ENCODE measurements at places on chromosomes 7 and 10. TPM values are rescaled to one million over a fixed set of nuclear protein-coding genes. Genes with fewer than 3 reads are reported as not detected.
A peak's percentile ranks its signal among the peaks of the same experiment; 100 is the strongest.

- no peak for DNase-seq
These were observed 6.2 kb downstream of the STK17A start for GRCh38 chr7:43589133-43589478.

DNA sequence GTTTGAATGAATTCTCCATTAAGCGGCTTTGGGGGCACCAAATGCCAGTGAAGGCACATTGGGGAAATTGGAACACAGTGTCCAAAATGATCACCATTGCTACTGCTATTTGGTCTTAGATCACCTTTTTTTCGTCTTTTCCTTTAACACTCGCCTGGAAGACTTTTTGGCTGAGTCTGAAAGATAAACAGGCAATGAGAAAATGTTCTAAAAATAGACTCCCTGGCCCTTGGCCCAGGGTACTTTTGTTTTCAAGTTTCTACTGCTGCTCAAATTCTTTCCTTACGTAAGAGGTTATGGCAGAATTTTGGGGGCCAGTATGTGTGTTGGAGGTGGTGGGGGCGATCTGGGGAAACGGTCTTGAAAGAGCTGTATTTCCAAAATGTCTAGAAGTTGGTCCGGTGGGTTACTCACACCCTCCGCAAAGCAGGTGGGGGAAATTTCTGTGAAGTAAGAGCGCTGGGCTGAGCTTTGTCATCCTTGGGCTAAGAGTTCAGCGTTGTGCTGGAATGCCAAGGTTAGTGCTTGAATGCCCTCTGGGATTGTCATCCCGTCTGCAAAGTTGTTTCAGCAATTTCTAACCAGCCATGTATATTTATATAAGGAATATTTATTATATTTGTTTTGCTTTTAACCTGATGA, 1.3 kb upstream of the ITPRIP start:
- no peak for DNase-seq

DNA sequence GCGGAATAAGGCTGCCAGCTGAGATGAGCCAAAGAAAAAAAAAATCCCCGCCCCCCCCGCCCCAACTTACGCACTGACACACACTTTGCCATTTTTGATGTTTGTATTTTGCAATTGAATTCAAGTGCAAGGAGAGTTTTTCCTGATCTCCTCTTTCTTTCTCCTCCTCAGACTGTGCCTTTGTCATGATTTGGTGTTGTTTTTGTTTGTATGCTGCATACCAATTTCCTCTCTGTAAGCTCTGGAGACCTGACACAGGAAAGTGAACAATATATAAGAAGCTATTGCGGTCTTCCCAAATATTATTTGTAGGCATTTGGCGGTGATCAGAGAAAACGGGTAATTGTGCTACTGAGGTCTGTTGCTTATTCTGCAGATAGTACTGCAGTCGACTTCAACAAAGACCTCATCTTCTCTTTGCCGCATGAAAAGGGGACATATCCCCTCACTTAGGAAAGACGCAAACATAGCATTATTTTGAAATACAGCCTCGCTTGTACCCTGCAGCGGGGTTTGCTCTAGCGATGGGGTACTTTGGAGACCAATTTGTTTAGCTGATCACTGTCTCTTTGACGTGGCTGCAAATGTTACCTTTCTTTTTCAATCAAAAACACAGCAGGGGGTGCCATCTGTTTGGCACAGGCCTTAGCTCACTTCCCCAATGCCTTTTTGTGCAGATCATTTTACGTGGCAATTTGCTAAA, 206.6 kb downstream of the SKAP2 start:
- DNase-seq: no peak

DNA sequence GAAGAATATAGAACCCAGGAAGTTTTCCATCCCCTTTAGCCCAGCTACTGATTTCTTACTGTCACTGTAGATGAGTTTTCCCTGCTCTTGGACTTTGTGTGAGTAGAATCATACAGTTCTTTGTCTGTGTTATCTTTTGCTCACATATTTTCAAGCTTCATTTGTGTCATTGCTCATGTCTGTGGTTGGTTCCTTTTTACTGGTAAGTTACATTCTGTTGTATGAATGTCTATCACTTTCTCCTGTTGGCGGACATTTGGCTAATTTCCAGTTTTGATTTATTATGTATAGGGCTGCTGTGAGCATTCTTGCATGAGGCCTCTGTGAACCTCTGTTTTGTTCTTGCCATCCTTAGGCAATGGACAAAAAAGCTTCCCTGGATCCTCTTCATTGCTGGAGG, 5.3 kb downstream of the GLRX3 start:
- no peak for DNase-seq

DNA sequence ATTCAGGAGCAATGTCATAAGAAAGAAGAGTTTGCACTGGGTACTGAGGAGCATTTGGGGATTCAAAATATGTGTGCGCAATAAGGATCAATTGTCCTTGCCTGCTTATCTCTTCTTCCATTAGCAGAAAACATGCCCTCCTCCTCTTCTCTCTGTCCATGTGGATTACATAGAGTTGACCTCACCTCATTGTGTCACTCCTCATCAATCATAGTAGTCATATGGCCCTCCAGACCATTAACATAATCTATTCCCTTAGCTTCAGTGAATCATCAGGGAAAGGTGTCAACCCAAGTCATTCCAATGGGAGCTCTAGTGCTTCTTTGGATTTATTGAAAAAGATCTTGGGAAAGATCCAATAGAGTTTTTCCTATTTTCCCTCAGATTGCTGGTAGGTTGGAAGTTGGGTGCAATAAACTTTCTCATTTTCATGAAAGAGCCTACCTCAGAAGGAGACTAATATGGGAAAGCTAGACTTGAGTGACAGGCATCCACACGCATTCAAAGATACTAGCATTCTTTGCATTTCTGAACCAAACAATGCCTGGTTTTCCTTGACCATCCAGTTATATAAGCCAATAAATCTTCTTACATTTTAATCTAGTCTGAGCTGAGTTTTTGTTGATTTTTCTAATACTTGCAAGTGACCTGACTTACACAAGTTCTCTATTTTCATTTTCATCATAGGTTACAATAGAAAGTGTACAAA, 71.5 kb upstream of the FAM13C start:
- DNase-seq: no peak

GRCh38 chr7:51295440-51296245, 21.0 kb downstream of the COBL start:
- DNase-seq: no peak

- no peak for DNase-seq
These were observed 74.1 kb upstream of the PARD3 start for GRCh38 chr10:34889004-34889869.

DNA sequence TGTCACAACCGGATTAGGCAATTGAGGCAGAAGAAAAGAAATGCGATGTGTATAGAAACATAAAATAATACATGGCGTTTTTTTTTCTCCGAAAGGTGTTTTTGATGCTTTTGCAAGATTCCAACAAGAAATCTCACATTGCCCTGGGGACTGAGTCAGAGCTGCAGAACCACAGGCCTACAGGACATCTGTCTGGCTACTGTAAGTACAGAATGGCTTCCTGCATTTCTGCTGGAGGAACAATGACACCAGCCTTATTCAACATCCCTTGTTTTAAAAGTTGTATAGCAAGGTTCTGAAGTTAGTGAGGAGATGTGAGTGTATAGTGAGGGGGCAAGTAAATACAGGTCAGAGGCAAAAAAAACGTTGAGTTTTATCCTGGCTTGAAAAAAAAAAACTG, 256.4 kb downstream of the ABCA13 start:
- DNase-seq: no peak

DNA sequence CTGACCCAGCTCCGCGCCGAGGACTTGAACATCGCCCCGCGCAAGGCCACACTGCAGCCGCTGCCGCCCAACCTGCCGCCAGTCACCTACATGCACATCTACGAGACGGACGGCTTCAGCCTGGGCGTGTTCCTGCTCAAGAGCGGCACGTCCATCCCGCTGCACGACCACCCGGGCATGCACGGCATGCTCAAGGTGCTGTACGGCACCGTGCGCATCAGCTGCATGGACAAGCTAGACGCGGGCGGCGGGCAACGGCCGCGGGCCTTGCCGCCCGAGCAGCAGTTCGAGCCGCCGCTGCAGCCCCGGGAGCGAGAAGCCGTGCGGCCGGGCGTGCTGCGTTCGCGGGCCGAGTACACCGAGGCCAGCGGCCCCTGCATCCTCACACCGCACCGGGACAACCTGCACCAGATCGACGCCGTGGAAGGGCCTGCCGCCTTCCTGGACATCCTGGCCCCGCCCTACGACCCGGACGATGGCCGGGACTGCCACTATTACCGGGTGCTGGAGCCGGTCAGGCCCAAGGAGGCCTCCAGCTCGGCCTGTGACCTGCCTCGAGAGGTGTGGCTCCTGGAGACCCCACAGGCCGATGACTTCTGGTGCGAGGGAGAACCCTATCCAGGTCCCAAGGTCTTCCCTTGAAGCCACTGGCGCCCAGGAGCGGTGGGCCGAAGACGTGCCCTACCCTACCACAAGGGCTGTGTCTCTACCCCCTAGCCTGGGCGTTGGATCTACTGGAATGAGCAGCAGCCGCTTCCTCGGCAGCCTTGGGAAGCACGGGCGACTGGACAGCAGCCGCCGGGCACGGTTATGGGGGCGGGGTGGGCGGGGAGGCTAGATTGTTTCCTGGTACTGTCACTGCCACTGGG, 945 bp downstream of the ADO start:
- peak; percentile 51 for DNase-seq

- DNase-seq: no peak
These were observed 2.1 kb downstream of the ADD3 start for GRCh38 chr10:110009736-110010475.

DNA sequence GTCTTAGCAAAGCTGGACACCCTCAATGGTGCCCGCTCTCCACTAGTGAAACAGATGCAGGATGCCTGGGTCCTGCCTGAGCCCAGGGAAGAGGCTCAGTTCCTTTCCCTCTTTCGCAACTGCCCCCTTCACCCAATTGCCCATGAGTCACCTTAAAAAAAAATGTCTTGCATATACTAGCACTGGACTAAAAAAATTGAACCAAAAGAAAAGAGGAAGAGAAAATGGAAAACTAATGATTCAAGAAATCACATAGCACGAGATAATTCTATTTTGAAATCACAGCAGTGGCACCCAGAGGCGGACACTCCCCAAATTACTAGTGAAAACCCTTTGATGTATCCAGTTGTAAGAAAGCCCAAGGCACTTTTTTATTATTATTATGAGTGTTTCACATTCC, 972.5 kb downstream of the LRMDA start:
- no peak for DNase-seq

DNA sequence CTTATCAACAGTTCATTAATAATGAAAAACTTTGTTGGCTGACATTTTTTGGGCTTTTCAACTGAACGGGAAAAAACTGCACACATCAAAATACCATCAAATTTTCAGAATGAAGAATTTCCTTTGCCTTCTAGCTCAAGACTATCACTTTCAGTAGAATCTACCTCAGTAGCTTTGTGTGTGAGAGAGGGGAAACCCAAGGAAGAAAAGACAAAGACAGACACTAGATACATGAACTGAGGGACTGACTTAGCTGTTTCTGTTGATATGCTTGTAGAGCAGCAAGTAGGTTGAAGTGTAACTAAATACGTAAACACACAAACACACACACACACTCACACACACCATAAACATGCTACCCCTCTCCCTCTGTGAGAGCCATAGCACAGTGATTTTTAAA, 257.1 kb downstream of the CDK14 start:
- no peak for DNase-seq

- DNase-seq: peak; percentile 23
These were observed 52.1 kb downstream of the RBM17 start for GRCh38 chr10:6140965-6141295.

GRCh38 chr7:43568529-43568928, 14.4 kb upstream of the STK17A start:
- DNase-seq: no peak

- no peak for DNase-seq
These were observed 143.4 kb upstream of the PCGF5 start for GRCh38 chr10:91076991-91077548.

- DNase-seq: no peak
These were observed 139.6 kb downstream of the SKAP2 start for GRCh38 chr7:26724795-26725194.

DNA sequence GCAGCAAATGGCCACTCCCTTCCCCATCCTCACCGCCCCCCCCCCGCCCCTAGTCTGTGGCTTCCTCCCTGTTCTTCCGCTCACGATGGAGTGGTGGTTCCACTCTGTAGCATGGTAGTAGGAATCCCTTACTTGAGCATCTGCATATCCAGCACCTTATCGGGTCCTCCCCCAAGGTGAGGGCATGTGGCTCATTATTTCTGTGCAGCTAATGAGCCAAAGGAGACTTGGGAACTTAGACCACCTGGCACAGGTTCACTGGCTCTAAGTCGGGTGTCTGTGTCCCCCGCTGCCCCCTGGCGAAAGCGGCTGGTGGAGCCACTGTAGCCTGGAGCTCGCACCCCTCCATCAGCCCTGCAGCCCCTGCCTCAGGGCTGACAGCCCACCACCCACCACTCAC, 22.8 kb upstream of the GPR26 start:
- DNase-seq: no peak

DNA sequence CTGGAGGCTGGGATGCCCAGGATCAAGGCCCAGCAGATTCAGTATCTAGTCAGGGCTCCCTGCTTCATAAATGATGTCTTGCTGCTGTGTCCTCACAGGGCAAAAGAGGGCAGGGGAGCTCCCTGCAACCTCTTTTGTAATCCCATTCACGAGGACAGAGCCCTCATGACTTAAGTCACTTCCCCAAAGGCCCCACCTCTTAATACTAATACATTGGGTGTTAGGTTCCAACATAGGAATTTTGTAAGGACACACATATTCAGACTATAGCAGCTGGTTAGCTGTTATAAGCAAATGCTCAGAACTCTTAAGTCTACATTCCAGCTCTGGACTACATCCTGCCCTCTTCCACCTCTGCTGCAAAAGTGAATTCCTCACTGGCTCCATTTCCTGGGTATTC, 63.0 kb downstream of the VOPP1 start:
- DNase-seq: no peak

DNA sequence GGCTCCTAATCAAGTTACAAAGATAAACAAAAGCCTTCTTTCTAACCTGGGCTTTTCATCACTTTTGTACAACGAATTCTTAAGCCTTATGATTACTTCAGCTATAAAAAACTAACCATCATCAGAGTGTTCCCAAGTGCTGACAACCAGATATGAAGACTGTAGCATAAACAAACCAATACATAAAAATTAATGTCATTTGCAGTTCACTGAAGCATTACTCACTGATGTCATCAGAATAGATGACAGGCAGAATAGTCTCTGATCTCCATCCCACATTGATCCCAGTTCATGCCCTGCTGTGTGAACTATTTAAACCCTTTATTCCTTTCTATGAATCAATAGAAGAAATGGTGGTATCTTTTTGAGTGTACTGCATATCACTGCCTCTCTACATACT, 84.4 kb downstream of the DNAJC1 start:
- DNase-seq: no peak

DNA sequence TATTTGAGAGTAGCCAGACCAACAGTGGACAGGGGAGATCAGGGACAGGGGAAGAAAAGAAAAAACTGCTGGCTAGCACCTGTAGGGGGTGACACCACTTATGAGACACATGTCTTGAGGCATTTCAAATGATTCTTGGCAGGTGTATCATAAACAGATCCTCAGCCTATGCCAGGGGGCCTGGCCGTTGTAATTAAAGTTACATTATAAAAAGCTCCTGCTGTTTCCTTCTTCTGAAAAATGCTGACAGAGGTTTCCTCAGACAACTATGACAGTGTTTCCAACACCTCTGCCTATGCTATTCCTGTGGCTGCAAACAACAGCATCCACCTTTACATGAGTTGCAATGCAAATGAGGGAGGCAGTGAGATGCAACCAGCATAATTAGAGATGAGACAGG, 281.0 kb upstream of the PTER start:
- no peak for DNase-seq

GRCh38 chr7:137734221-137734620, 112.6 kb downstream of the DGKI start:
- DNase-seq: no peak

The MINDY4 gene
- 4.9 TPM for total RNA-seq

The BNIP3 gene
- 142 TPM for total RNA-seq

The RBP3 gene
- total RNA-seq: not detected

The SCIN gene
- total RNA-seq: 0.20 TPM

Measured in left ventricle myocardium superior (tissue), 1 donor.